ENCODE measurements at places on chromosomes 5 and 9.

GRCh38 chr9:89144238-89144637 lies 34.4 kb downstream of the SHC3 start:
- DNase-seq, result no peak

DNA sequence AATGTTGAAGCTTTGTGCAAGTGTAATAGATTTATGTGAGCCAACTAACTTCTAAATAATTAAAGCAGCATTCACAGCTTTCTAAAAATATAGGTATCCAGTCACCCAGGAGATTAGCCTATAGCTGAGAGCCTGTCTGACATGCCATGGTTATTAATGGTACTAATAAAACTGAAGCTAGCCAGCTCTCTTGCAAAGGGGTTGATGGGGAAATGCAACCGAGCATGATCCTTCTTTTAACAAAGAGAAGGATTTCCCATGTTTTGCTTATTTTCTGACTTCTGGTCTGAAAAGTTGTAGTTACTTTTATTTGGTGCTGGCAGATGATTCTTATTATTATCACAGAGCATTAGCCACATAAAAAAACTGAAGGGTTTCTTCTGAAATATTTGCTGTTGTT lies 488.7 kb upstream of the CYLC2 start:
- DNase-seq, result no peak

DNA sequence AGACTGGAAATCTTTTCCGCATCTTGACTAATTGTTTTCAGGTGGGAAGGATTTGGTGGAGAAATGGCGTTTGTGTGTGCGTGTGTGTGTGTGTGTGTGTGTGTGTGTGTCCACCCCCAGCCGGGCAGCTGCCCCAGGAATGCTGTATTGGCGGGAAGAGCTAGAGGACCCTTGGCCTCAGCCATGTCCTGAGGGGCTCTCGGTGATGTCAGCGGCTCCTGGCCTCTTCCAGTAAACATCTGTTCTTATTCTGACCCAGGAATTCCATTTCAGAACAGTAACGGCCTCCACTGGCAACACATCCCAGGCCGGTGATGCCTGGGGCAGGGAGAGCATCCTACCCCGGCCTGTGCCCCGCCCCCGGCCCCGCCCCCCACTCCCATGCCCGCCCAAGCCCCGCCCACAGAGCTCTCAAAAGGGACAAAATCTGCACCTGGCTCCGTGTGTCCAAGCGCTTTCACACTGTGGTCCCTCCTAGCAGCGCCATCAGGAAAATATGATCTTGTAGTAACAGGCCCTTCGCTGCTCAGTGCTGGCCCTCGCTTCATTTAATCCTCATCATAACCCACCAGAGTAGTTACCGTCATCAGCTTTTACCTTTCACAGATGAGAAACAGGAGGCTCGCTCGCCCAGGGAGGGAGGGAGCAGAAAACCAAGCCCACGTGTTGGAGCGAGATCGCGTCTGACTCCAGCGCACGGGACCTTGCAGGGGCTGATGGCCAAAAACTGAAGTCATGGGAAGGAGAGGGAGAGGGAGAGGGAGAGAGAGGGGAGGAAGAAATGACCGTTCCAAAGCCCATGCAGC lies 18.9 kb downstream of the ADAMTS2 start:
- DNase-seq, result peak; percentile 86

DNA sequence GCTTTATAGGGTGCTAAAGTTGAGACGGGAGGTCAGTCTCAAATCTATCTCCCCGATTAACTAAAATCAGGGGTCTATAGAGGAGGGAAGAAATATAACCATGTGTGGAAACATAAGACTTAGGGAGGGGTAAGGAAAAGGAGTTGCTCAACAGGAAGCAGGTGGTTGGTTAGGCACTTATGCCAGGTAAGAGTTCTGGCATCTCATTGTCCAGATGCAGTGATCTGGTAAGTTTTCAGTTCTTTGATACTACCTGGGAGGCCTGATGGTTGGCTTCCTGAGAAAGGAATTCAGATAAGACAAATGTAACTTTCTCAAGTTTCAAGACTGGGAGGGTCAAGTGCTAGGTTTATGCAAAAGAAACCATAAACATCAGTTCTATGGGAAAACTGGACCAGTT lies 47.7 kb downstream of the CERT1 start:
- DNase-seq, result no peak

DNA sequence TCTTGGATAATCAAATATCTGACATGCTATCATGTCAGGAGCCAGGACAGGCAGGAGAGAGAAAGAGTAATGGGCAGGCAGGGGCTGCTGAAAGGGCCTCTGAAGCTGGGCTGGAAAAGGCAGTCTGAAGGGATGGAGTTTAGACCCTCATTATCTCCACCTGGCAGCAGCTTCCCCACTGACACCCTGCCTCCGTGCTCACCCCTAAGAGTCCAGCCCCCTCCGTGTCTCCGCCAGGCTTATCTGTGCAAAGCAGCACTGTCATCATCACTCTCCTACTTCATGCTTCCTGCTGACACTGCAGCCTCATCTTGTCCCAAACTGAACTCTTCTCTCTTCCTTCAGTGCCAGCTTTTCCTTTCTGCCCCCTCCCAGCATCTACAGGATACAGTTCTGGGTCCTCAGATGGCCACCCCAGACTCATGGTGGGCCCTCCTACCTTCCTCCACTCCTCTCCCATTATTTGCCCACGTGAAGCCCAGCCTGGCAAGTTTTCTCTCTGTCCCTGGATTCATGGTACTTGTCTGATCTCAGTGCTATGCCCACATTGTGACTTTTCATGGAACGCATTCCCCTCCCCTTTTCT lies 70.9 kb upstream of the KLF9 start:
- DNase-seq, result no peak

DNA sequence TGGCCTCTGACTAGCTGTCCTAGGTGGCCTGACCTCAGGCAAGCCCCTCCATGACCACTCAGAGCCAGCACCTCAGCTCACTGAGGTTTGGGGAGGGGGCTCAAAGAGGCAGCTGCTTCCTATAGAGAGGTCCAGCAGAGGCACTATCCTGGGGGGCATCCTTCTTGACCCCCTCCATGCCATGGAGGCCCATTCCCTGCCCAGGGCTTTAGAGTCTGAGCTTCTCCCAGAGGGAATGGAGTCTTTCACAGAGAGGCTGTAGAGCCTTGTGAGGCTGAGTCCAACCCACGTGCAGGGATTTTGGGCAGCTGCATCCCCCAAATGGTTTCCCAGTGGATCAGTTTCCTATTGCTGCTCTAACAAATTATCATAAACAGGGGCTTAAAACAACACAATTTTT lies 16.9 kb downstream of the IRF1 start:
- no peak for DNase-seq

GRCh38 chr5:109645707-109646192 lies 44.0 kb upstream of the MAN2A1 start:
- no peak for DNase-seq

GRCh38 chr9:126502417-126503332 lies 111.1 kb upstream of the LMX1B start:
- DNase-seq, result no peak

DNA sequence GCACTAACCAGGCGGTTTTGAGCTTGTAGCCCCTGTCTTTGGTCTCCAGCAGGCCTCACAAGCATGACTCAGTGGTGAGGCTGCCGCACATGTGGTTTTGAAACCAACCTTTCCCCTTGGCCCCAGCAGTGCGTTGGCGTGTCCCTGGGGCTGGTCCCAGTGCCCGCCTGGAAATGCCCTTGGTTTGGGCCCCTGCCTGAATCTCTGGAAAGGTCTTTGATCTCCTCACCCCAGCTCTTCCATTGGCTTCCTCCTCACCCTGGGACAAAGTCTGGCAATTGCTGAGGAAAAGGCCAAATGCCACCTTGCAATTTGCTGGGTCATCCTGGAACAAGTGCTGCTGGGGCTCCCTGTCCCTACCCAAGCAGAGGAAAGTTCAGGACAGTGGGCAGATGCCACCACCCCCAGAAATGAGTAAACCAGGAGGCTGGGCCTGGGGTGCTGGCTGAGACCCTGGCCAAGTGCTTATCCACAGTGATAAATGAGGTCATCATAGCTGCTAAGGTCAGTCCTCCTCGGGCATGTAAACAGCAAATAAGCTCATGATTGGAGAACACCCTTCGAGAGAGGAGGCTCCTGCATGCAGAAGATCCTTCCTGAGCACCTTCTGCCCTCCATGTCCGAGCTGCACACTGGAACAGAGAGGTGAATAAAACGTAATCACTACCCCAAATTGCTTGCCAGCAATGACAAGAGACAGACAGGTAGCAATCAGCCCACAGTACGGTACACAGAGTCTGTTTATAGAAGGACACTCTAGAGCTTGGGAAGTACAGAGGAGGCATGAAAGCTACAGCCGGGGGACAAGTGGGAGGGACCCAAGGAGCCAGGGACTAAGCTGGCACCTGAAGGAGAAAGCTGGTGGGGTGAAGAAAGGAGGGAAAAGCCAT lies 98.9 kb upstream of the CPEB4 start:
- peak; percentile 43 for DNase-seq

GRCh38 chr5:122902263-122902662 lies 56.9 kb downstream of the SNX24 start:
- no peak for DNase-seq
